ENCODE measurements at places on chromosomes 2 and 18. TPM values are rescaled to one million over a fixed set of nuclear protein-coding genes. Genes with fewer than 3 reads are reported as not detected.

Gene POTEJ
- total RNA-seq, result not detected

GRCh38 chr2:217858519-217859491, 144.0 kb downstream of the TNS1 start:
- peak; percentile 94 for DNase-seq

Gene SPHKAP
- total RNA-seq, result 0.71 TPM

DNA sequence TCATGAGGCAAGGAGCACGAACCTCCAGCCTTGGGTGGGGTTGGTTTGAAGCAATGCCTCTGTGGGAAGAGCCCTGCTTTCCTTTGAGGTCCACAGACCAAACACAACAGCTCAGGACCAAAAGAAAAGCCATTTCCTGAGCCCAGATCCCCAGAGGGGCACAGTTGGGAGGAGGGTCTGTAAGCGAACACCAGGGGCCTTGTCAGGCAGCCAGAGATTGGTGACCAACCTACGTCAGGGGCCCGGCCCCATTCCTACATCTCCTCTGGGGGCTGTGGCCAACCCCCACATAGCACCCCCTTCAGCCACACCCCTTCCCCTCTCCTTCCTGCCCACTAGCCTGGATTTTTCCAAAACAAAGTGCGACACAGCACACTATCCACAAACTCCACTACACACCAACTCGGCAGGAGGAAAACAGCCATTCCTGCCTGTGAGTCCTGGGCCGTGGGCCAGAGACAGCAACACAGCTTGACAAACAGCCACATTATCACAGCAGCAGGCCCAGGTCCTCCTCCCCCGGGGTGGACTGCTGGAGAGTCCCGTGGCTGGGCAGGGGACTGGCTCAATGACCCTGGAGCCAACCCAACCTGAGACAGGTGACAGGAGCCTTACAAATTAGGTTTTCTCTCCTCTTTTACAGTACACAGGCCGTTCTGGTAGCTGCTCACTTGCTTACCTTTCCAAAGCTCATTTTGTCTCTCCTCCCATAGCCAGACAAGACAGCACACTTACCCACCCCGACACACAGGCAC, 98.8 kb downstream of the TNS1 start:
- DNase-seq, result peak; percentile 94

GRCh38 chr2:26778507-26778906, 7.3 kb upstream of the CENPA start:
- no peak for DNase-seq

Gene CCDC121
- 8.0 TPM for total RNA-seq

Gene TTC27
- 14.4 TPM for total RNA-seq

GRCh38 chr2:218063486-218063885, 5.6 kb upstream of the RUFY4 start:
- DNase-seq, result no peak

Gene PRSS56
- not detected for total RNA-seq

DNA sequence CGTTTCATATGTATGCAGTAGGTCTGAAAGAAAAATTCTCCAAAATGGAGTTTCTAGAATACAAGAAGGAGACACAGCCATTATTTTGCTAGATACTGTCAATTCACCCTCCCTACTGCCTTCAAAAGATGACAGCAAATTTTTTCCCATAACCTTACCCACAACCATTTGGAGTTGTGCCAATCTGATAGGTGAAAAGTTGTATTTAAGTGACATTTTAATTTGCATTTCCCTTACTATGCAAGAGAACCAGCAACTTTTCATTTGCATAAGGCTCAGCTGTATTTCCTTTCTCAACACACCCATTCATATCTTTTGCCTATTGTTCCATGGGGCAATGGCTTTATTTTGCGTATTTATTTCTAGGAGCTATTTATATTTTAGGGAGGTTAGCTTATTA, 31.4 kb upstream of the IL18RAP start:
- DNase-seq, result no peak

- no peak for DNase-seq
These were observed 114.0 kb downstream of the LYPD6B start for GRCh38 chr2:149152469-149152953.

GRCh38 chr2:46216213-46216612, 81.0 kb upstream of the EPAS1 start:
- DNase-seq, result no peak

Gene CCDC68
- 4.3 TPM for total RNA-seq

DNA sequence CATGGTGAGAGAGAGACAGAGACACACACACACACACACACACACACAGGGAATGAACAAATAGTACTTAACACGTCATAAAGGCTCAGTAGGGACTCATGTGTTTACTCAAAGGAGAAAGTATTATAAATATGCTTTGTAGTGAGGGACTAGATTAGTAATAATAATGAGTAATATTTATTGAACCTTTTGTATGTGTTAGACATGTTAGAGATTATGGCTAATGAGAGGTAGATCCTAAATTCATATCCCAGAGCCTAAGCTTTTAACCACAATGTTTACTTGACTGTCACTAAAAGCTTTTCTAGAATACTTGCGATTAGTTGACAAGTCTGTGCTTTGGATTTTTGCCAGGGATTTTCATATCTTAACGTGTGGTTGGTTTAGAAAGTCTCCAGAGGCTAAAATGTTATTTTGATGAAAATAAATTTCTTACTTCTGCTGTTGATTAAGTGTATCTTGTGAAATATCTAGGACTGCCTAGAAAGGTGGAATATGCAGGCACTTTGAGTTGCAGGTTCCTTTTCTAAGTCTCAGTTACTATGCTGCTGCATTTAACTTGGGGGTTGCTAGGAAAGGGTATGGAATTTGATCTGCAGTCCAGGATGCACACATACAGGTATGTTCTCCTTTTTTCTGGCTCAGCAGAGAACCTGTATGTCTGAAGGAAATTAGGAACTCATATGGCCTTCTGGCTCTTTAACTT, 64.5 kb downstream of the UBR3 start:
- DNase-seq, result no peak

DNA sequence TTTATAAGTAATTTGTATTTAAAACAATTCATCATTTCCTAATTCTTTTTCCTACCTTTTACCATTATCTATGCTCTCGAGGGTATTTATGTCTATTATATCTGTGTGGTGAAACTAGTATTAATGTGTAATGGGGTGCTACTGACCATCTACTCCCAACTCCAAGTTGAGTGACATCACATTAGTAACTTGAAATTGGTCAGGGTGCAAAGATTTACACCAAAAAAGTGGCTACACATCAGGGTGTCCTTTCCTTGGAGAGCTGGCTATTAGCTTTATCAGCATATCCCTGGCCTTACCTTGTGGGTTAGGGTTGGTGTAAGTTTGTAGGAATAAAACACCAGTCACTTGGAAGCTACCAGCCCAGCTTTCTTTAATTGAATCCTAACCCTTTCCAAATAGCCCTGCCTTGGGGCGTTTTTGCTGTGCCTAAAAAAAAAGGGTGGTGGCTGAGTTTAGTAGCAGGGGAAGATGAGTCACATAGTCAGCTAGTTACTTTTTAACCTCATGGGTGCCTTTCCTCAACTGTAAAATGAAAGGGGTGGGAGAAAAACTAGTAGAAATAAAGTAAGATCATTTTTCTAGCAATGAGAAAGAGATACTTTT, 14.0 kb downstream of the ANXA4 start:
- DNase-seq, result no peak

DNA sequence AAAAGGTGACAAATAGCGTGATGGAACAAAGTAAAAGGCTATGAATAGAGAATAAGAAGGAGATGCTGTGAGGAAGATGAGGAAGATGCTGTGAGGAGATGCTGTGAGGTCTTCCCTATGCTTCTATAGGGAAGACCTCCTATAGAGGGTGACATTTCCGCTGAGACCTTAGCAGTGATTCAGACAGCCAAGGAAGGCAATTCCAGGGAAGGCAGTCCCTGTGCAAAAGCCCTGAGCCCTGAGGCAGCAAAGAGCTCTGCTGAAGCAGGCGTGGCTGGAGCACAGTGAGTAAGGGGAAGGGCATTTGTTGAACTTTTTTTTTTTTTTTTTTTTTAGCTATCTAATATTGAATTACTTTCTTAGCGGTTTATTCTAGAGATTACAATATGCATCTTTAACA, 142.7 kb upstream of the FOSL2 start:
- DNase-seq, result no peak

- no peak for DNase-seq
These were observed 48.4 kb upstream of the TBR1 start for GRCh38 chr2:161367675-161368074.

Gene CNGA3
- total RNA-seq, result 4.3 TPM

All from sigmoid colon (tissue), 7 donors.